ENCODE measurements at places on chromosomes 2 and 18.

- no peak for DNase-seq
These were observed 198.0 kb upstream of the SALL3 start for GRCh38 chr18:78781601-78781960.

GRCh38 chr2:99470957-99471356 is 18.9 kb downstream of the REV1 start:
- DNase-seq: no peak

DNA sequence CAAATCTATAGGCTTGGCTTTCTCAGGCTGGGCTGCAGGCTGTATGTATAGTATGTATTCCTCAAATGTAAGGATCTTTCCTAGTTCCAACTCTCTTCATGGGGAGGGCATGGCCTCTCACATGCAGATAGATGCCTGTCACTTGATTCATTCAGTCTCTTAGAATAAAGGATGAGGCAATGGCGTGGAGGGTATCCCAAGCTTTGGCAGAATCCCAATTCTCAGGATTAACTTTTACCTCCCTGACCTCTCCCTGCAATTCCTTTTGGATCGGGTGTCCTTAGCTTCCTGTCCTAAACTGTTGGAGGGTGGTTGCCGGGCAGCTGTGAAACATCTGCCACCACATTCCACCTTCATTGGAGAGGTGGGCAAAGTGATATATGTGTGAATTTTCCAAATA is 80.3 kb downstream of the INSIG2 start:
- DNase-seq: no peak

GRCh38 chr2:9430316-9431293 is 7.2 kb downstream of the CPSF3 start:
- DNase-seq: no peak

- DNase-seq: peak; percentile 50
These were observed 50.8 kb downstream of the WIPF1 start for GRCh38 chr2:174546519-174547506.

DNA sequence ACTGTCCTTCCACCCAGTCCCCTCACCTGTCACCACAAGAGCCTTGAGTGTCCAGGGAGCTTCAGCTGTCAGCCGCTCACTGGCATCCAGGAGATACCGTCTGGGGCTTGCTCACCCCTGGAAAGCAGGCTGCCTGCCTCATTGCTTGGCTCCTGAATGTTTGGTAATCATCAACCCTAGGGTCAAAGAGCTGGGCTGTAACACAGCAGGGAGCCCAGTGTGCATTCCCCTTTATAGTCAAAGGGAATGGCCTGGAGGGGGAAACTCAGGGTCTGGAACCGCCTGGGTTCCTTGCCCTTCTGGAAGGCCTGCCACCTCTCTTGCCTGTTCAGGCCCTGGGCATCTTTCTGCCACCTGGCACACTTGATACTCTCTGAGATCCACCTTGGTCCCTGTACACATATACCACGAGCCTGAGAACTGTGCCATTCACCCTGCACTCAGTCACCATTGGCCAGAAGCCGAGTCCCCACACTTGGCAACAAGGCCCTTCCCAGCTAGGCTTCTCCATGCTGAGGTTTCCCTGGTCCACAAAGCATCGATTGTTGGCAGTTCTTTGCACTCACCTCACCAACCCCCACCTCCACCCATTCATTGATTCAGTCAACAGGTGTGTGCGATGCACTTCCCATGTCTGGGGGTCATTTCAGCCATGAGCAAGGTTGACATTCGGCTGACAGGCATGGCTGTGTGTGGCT is 35.0 kb downstream of the TPRKB start:
- no peak for DNase-seq

DNA sequence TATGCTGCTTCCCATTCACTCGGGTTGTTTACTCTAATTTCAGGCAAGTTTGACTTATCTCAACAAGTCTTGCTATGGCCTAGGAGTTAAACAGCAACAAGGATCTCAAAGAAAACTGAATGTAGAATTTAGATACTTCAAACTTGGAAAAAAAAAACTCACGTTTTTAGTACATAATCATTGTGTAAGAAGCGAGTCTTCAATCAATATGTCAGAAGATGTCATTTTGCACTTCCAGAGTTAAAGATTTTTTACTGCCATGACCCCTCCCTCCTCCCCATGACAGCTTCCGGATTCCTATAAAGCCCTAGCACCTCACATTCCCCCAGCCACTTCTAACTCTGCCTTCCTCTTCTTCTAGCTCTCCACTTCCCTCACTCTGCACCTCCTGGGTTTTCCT is 133.4 kb downstream of the SS18 start:
- DNase-seq: no peak

- no peak for DNase-seq
These were observed 21.2 kb downstream of the MRPL33 start for GRCh38 chr2:27792759-27793158.

DNA sequence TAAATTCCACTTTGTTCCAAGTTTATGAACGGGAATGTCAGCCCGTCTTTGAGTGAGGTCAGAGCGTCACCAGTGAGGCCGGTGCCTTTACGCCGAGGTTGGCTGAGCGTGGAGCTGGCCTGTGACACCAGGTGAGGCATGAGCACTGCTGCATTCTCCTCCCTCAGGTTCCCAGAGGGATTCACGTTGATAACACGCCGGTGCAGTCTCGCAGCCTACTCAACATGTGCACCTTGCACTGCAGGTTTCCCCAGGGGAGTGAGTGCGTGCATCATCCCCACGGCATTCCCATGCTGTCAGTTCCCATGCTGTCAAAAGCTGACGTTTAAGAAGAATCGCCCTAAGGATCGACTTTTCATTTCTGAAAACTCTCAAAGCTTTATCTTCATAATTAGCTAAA is 213.3 kb downstream of the LDLRAD4 start:
- DNase-seq: no peak

- no peak for DNase-seq
These were observed 819 bp upstream of the KLF11 start for GRCh38 chr2:10042301-10043161.

GRCh38 chr2:28904295-28904694 is 9.8 kb downstream of the WDR43 start:
- DNase-seq: no peak

DNA sequence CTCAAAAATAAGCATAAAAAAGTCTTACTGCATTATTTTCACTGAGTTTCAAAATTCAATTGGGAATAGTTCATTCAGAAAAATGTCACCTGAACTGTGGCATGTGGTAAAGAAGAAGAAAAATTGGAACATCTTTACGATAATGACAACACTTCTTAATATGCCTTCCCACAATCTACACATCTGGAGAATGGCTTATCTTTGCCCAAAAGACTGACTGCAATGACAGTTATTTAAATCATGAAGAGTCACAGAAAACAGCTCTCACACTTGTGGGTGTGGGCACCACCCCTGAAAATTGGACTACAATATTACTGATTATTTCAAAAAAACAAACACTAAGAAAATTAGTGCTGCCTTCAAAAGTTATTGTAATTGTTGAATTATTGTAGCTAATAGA is 152.3 kb downstream of the USP34 start:
- DNase-seq: no peak

DNA sequence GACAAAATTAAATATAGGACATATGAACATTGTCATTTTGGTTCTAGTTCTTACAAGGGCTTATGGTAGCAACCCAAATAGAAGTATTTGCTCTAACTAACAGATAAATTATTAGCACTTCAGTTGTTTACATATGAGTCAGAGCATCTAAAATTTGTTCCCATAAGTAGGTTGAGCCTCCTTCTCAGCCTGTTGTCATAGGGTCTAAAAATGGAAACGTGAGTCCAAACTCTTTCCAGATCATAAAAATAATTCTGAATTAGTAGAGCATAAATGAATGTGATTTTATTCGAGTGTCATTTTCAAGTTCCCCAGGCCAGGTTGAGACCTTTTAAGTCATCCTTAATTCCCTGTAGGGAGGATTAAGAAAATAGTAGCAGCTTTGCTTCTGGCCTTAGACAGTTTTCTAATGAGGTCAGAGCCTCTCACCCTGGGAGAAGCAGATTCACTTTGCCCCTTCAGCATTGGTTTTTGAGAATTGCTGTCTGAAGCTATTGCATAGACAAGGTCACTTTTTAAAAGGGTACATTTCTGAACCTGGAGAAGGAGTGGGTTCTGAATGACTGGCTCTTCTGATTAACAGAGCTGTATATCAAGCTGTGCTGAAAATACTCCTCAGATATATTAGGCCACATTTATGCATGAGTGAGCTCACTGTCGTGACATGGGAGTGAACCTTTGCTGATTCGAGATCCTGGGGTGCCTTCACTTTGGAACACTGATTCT is 164.3 kb downstream of the NEDD4L start:
- no peak for DNase-seq

DNA sequence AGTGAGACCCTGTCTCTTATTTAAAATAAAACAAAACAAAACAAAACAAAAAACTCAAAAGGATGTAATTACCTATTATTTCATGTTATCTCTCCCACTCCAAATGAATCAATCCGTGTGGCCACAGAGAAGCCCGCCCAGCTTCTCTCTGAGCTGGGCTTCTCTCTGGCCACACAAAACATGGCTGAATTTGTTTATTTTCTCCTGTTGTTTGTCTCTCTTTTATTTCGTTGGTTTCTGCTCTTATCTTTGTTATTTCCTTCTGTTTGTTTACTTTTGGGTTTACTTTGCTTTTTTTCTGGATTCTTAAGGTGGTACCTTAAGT is 1.5 kb upstream of the TRABD2A start:
- no peak for DNase-seq

DNA sequence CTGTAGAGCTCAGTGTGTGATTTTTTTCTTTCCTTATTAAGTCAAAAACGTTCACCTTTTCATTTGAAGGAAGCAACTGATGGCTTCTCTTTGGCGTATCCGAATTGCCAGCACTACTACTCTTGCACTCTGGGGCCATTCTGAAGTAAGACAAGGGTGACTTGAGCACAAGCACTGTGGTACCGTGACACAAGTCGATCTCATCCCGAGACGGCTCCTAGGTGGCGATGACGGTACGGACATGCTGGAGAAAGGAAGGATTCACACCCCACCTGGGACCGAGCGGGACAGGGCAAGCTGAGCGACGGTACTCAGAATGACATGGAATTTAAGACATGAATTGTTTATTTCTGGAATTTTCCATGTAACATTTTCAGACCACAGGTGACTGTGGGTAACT is 36.8 kb upstream of the LDLRAD4 start:
- DNase-seq: no peak

DNA sequence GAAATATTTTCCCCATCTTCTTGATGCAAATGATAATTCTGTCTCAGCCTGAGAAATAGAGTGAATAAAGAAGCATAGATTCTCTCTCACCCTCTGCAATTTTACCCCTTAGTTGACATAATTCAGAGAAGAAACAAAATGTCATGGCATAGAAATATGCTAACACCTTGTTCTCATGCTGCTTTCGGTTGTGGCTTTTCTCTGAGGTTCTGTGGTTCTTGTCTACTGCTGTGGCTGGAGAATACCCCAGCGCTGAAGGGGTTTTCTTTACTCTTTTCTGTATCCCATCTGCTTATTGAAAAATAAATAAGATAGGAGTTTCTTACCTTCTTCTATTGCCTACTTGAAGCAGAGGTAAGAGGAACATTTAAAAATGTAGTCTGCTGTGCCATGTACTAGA is 15.4 kb upstream of the RAB27B start:
- no peak for DNase-seq

DNA sequence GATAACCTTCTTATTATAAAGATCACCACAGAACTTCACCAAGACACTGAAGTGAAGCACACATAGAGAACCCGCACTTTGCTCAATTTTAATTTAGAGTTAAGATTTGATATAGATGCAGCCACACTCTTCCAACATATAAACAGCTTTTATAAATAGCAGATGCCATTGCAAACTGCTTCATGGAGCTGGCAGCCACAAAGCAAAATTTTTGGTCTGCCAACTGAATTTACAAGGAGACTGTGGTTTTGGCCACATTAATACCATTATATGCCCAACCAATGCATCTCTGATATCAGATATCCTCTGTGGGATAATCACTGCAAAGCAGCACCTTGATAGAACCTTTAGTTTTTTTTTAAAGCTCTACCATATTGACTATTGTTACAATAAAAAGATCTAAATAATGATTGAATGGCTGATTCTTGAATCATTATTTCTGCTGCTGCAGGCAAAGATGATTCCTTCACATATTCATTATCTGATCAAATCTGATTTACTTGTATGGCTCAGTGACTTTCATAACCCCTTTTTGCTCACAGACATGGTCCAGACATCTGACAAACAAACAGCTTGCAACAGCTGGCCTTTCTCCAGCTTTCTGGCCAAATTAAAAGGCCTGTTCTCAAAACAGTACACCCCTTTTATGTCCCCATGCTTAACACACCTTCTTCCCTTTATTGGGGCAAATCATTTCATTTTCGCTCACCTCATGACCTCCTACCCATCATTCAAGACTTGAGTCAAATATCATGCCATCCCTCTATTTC is 88.4 kb downstream of the METTL4 start:
- no peak for DNase-seq

GRCh38 chr2:207075456-207075855 is 90.3 kb downstream of the KLF7 start:
- no peak for DNase-seq

DNA sequence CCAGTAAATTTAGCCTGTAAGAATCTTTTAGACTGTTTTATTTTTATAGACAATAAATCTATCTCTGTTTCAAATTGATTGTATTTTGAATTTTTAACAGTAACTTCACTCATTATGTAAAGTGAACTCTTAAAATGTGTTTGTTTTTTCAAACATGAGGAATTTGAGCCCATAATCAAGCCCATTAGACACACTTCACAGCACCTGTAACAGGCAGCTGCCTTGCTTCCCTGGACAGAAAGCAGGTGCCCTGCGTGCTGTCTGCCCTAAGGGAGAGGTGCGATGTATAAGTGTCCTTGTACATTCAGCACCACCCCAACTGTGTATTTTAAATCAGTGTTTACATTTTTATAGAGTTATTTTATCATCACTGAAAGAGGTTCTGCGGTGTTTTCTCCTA is 186.5 kb upstream of the TPO start:
- DNase-seq: no peak

DNA sequence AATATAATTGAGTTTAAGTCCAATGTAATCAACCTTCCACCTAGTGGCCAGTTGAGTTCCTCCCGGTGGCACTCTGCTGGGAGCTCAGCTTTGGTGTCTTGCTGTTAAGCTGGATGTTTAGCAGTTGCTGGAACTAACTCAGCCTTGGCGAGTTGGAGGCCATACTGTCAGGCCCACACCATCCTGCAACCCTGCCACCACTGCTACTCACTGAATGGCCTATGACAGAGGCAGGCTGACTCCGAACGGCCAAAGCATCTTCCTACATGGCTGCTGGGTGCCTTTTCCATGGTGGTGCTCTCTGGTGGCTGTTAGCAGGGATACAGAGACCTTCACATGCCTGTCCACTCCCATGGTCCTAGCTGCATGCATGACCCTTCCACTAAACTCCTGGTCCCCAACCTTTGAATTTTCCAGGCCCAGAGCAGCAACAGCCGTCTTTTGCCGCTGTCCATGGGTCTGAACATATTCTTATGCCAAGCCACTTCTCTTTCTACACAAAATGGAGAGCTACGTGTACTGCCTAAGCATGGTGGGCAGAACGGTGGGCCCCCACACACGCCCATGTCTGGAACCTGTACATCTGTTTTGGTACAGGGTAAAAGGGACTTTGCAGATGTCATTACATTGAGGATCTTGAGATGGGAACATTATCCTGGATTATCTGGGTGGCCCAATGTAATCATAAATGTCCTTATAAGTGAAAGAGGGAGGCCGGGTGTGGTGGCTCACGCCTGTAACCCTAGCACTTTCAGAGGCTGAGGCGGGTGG is 15.0 kb upstream of the TRAF3IP1 start:
- DNase-seq: no peak

All from NCI-H1694 (cell line).